Non-pigmented ciliary epithelial cell (primary cell): ENCODE measurements at places on chromosomes 12 and 14.

DNA sequence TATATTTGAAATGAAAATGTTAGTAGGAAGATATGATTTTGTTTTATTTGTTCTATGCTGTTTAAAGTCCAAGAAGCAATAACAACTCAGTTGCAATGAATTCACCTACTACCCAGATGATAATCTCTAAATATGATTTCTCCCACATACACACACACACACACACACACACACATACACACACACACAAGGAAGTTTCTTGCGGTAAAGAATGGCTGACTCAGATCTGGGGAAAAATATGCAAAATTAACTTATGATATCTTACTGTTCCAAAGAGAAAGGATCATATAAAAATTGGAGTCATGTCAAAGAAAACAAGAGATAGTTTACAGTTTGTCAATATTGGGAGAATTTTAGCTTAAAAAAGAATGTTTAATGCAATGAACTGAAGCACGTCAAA lies 456.7 kb downstream of the SLC16A7 start:
- DNase-seq = peak; percentile 38

- DNase-seq = peak; percentile 5
Observed at GRCh38 chr14:43765474-43765873, 741.6 kb downstream of the FSCB start.

DNA sequence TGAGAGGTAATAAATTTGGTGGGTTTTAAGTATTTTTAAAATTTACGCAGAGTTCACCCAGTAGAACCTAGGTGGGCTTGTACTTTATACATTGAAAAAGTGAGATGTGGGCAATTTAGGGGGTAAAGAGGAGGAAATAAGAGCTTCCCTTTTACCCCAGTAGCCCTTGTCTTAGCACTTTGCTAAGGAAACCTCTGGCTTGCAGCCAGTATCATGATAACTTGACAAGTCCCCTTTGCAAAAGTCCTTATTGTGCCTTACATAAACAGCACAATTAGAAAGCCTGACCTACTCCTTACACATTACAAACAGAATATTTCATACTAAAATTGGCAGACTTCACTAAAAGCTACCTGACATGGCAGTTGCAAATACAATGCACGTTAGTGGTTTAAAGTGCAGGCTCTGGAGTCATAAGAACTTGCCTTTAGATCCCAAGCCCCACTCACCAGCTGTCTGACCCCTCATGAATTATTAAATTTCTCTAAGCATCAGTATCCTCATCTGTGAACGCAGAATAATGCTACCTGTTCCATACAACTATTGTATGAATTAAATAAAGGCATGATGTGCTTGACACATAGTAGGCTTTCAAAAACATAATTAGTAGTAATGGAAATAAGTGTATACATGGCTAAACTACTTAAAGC lies 53.2 kb upstream of the NELL2 start:
- no peak for DNase-seq

GRCh38 chr14:37550511-37550910 lies 44.5 kb downstream of the FOXA1 start:
- no peak for DNase-seq

- DNase-seq = peak; percentile 22
Observed at GRCh38 chr12:26434299-26435068, 239.1 kb downstream of the SSPN start.

GRCh38 chr14:55306938-55307589 lies 35.8 kb downstream of the FBXO34 start:
- DNase-seq = no peak

GRCh38 chr12:38775457-38775856 lies 129.9 kb downstream of the CPNE8 start:
- no peak for DNase-seq

GRCh38 chr12:89924191-89924590 lies 215.6 kb upstream of the ATP2B1 start:
- DNase-seq = no peak

GRCh38 chr12:90062799-90063198 lies 354.2 kb upstream of the ATP2B1 start:
- no peak for DNase-seq

- DNase-seq = no peak
Observed at GRCh38 chr12:130642856-130643255, 73.2 kb downstream of the RIMBP2 start.

DNA sequence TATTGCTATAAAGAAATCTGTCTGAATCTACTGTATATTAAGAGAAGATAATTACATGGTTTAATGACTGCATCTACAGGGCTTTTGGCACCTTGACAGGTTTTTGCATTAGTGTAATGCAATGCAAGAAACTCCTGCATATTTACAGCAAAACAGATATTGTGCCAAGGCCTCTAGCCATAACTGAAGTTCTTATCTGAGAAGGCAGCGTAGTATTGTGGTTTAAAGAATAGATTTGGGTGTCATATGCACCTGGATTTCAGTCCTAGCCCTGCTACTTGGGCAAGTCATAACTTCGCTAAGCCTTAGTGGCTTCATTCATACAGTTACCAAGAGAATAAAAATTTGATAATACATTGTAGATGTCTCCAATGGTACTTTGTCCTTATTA lies 350.1 kb downstream of the CCDC91 start:
- no peak for DNase-seq
